ENCODE measurements at places on chromosomes 1 and 21.

GRCh38 chr1:236685205-236685916, 938 bp upstream of the ACTN2 start:
- no peak for DNase-seq

GRCh38 chr1:29162025-29162424, 19.7 kb downstream of the SRSF4 start:
- DNase-seq, result no peak

GRCh38 chr1:54816951-54817350, 15.8 kb upstream of the TTC22 start:
- DNase-seq, result no peak

- no peak for DNase-seq
Measured at GRCh38 chr1:47756411-47756810, 240.8 kb downstream of the TRABD2B start.
